ENCODE measurements at places on chromosomes 5 and 9.
A peak's percentile ranks its signal among the peaks of the same experiment; 100 is the strongest.

DNA sequence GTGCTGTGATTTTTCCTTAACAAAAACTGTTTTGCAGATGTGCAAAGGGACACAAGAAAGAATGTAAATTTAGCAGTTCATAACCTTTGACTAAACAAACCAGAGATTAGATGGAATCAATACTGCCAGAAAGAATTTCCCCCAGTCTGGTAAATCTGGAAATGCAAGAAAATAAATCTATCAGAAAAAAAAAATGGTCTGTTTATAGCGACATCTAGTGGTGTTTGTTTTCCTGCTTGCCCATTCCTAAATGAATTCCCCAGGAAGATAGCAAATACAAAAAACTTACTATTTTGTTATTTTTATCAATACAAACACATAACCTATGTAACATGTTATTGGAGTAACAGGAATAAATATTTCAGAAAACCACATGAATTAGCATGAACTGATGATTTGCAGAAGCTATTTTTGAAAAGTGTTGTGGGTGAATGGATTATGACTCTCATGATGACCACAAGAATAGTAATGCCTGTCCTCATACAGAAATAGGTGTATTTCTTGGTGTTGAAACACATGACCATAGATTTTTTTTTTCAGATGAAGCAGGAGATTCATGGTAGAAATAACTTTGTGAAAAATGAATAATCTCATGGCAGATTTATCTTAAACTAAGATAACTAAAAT lies 1703.8 kb downstream of the MAT2B start:
- no peak for DNase-seq

- no peak for DNase-seq
Measured at GRCh38 chr9:90921104-90921503, 119.5 kb downstream of the SYK start.

DNA sequence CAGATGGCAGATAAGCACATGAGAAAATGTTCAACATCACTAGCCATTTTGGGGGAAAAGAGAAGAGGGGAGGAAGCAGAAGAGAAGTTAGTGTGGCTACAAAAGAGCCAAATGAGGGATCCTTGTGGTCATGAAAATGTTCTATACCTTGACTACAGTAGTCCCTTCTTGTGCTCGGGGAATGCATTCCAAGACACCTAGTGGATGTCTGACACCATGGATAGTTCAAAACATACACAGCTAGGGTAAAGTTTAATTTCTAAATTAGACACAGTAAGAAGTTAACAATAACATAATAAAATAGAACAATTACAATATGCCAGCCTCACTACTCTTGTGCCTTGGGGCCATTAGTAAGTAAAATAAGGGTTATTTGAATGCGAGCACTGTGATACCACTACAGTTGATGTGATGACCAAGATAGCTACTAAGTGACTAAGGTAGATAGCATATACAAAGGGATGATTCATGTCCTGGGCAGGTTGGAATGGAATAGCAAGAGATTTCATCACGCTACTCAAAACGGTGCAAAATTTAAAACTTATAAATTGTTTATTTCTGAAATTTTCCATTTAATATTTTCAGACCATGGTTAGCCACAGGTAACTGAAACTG lies 344.1 kb downstream of the NR2F1-AS1 start:
- no peak for DNase-seq

DNA sequence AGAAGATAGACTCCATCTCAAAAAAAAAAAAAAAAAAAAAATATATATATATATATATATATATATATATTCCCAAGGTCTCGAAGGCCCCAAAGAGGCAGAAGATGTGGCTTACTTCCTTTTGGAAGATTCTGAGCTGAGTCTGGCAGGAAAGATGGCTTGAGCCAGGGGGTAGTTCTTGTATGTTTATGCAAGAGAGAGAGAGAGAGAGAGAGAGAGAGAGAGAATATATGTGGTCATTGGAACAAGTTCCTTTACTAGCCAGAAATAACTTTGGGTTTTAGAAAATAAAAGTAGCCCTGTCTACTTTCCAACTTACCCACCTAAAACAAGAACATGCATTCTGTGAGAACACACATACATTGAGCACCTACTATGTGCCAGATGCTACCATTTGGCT lies 17.6 kb downstream of the NCS1 start:
- DNase-seq, result no peak

- DNase-seq, result peak; percentile 67
Measured at GRCh38 chr9:135926402-135927194, 19.3 kb upstream of the CAMSAP1 start.

DNA sequence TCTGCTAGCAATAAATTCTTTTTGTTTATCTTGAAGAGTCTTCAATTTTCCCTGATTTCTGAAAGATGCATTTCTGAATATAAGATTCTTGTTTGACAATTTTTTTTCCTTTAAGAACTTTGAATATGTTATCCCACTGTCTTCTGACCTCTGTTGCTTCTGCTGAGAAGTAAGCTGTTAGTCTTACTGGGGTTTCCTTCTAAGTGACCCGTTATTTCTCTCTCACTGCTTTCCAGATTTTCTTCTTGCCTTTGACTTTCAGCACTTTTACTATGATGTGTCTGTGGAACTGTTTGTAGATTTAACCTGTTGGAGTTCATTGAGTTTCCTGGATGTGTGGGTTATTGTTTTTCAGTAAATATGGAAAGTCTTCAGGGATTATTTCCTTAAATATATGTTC lies 205.3 kb upstream of the NFIL3 start:
- DNase-seq, result no peak

DNA sequence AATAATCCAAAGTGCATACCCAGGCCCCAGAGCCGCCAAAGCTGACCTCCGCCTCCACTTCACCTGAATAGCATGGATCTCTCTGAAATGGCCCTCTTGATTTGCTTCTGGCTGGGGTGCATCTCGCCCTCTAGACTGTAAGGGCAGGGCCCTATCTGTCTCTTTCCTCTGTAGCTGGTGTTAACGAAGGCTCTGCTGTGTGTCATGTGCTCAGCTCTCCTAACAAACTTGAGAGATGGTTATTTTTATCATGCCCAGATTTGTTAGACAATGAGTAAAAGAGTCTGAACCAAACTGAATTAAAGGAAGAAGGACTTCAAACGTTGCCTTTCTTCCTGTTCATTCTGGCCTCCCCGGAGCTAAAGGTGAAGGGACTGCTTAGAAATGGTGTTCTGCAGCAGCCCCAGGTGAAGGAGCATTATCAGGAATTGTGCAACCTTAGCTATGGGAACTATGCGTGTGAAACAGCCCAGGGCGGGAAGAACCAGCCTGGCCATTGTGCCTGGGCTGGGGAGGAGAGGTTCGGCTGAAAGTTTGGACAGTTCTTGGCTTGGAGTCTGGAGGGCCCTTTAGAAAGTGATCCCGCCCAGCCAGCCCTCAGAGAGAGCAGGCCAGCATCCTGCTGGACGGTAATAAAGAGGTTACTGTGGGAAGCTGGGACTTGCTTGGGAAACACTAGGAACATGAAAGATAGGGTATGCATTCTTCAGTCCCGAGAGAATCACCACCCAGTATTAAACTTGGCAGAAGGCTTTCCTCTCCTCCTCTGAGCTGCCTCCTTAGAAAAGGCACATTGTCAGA lies 73.5 kb downstream of the WWC1 start:
- no peak for DNase-seq

DNA sequence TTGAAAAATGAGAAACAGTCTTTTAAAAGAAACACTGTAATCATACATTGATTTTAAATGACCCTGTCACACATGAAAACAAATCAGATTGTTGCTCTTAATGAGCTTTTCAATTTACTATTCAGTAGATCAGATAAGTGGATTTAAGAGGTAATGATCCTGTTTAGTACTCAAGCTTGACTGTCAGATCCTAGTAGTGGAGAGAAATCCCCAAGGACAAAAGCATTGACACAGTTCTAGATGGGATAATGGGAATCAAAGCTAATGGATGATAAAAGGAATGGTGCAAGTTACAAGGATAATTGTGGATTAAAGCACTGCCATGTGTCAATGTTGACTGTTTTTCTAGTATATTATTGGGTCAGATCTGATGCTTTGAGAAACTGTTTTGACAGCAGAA lies 142.3 kb upstream of the TLX3 start:
- DNase-seq, result no peak

GRCh38 chr5:56710826-56711590 lies 104.3 kb upstream of the MAP3K1 start:
- DNase-seq, result no peak

GRCh38 chr5:181193656-181194055 lies 11.3 kb downstream of the TRIM7 start:
- DNase-seq, result no peak

- no peak for DNase-seq
Measured at GRCh38 chr9:38423973-38424843, at the start of gene IGFBPL1. Gene IGFBPL1, minus strand, starts transcription at chr9:38424454. Its CDS starts 30 bp downstream, at chr9:38424424.

GRCh38 chr9:89911721-89912604 lies 307.2 kb downstream of the GADD45G start:
- DNase-seq, result no peak
